ENCODE measurements at places on chromosomes 6 and 20.

- DNase-seq = no peak
Observed at GRCh38 chr20:376089-376488, 4.5 kb upstream of the TRIB3 start.

GRCh38 chr20:56945057-56945456 is 316.0 kb downstream of the TFAP2C start:
- no peak for DNase-seq

DNA sequence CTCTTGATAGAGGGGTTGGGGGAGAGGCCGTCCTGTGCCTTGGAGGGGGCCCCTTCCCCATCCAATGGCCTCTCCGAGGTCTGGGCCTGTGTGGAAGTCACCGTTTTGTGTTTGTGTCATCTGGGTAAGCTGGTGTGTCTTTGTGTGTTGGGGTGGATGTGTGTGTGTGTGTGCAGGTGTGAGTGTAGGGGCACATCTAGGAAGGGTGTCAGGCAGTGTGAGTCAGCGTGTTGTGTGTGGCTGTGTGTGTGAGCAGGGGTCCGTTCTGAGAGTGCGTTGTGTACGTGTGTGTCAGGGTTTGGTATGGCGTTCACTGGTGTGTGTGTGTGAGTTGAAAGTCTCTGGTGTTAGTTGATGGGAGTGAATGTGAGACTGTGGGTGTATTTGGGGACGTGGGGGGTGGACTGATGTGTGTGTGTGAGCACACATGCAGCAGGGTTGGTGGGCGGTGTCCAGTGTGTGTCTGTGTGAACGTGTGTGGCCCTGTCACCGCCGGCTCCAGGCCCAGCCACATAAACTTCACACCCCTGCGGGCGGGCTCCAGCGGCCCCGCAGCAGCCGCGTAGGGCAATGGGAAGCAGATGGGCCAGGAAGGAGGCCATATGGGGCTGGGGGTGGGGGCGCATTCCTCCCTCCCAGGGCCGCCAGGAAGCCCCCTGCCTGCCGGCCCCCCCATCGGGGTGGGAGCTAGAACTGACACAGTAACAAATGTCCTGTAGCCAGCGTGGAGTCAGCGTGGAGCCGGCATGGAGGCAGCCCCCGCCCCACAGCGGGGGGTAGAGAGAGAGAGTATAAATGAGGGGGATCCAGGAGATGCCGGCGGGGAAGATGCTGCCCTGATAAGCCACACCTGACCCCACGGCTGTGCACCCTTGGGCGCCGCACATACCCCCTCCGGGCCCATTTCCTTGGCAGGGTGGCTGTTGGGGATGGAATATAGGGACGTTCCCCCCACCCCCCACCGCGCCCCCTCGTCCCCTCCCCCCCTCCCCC is 32.1 kb downstream of the SNAI1 start:
- no peak for DNase-seq

- DNase-seq = no peak
Observed at GRCh38 chr6:154337406-154338005, 19.1 kb downstream of the IPCEF1 start.

DNA sequence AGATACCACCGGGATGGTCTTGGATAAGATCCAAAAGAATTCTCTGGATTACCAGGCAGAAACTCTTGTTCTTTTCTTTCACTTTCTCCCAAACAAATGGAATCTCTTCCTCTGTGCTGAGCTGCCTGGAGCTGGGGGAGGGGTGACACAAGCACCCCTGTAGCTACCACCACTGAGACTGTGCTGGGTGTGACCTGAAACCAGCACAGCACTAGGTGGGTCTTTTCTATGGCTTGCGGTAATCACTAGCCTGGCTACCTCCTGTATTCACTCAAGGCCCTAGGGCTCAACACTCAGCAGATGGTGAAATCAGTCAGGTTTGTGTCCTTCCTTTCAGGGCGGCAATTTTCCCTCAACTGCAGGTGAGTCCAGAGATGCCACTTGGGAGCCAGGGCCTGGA is 122.4 kb upstream of the CENPW start:
- no peak for DNase-seq

DNA sequence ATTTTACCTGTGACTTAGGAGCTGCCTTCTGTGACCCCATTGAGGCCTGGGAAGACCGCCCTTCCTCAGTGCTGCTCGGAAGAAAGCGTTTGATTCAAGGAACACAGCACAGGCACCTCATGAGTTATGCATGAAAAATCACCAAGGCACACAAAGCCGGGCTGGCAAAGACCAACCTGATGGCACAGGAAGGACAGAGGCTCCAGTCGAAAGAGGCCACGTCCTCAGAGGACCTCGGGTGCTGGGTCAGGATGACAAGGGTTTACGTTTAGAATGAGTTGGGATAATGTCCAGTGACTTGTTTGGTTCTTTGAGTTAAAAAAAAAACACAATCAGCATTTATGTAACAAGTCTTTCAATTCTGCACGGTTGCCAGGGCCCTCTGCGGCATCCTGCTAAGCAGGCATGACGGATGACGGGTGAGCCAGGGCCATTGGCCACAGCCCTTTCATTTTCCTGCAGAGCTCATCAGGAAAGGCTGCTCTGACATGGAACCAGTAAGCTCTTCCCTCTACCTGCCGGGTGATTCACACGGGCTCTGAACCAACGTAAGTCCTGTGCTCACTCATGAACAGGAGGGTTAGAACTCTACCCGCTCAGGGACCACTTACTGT is 112.8 kb downstream of the DACT2 start:
- no peak for DNase-seq

- no peak for DNase-seq
Observed at GRCh38 chr20:46979603-46980241, 85.1 kb downstream of the EYA2 start.

- DNase-seq = no peak
Observed at GRCh38 chr20:46545077-46545826, 5.2 kb downstream of the OCSTAMP start.

- no peak for DNase-seq
Observed at GRCh38 chr20:21361266-21361665, 36.1 kb downstream of the NKX2-4 start.

GRCh38 chr20:5354901-5355300 is 38.1 kb upstream of the PROKR2 start:
- DNase-seq = no peak

DNA sequence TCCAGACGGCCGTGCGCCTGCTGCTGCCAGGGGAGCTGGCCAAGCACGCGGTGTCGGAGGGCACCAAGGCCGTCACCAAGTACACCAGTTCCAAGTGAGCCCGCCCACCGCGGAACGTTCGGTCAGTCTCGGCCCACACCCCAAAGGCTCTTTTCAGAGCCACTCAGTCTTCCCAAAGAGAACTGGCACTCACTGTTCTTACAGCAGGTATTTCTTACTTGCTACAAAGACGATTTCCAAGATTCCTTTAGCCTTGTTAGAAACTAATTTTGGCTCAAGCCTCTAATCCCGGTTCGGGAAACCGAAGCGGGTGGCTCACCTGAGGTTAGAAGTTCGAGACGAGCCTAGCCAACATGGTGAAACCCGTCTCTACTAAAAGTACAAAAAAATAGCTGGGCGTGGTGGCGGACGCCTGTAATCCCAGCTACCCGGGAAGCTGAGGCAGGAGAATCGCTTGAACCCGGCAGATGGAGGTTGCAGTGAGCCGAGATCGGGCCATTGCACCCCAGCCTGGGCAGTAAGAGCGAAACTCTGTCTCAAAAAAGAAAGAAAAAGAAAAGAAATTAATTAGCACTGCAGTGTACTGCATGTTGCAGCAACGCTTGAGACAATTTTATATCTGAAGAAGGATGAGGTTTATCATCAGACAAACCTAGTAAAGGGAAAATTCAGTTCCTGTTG is 73.1 kb downstream of the OR2B2 start:
- DNase-seq = peak; percentile 66

DNA sequence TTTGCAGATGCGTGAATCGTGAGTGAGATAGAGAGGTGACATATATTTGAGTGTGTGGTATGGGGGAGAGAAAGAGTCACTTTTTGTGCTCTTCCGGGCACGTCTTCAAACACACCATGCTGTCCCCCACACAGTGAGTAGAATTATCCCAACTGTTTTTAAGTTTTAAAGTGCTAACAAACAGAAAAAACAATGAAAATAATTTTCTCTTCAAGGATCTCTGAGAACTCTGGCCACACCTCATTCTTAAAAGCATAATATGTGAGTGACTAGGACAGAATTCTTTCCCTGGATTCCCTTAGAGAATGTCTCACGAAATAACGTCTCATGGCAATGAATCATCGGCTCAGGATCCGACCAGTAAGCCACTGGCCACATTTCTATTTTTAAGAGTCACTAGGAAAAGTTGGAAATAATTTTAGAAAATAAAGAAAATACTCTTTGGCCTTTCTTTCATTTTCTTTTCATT is 235.7 kb upstream of the ZNF217 start:
- no peak for DNase-seq

Measured in colonic mucosa (tissue), 4 donors.